ENCODE measurements at places on chromosomes 7 and 10. TPM values are rescaled to one million over a fixed set of nuclear protein-coding genes. Genes with fewer than 3 reads are reported as not detected.
A peak's percentile ranks its signal among the peaks of the same experiment; 100 is the strongest.

The GPNMB gene
- 109 TPM for total RNA-seq

The MMD2 gene
- total RNA-seq, result not detected

- DNase-seq, result no peak
Measured at GRCh38 chr7:150866932-150867564, 14.7 kb downstream of the AOC1 start.

- DNase-seq, result no peak
Measured at GRCh38 chr7:115229401-115230105, 307.7 kb downstream of the MDFIC start.

DNA sequence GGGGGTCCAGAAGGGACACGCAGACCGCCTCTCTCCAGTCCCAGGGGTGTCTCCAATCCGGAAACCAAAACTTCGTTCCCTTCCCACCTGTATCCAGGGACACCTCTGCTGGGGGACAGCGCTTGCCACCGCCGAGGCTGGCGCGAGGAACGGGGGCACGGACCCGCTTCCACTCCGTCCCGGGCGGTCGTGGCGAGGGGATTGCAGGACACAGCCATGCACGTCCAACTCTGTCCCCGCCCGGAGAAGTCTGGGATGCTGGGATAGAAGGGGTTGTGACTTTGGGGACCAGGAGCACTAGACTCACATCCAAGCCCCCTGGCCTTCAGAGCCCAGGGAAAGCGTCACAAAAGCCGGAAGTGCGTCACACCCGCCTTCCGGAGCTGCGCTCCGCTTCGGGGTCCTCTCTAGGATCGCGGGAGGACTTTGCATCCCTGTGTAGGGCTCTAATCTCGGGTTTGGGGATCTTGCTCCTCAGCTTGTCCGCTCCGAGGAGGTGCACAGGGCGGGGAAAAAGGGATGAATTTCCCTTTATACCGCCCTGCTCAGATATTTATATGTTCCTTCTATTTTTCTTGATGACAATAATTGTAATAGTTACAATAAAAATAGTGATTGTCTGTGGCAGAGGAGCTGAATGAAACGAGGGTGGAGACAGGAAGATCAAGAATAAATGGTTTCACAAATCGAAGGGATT lies at the start of gene FAM200A:
TSS of gene FAM200A (minus strand) at position 348 of the 697 bp plus-strand sequence. CDS start 3,707 bp downstream, outside the sequence.
- peak; percentile 94 for DNase-seq

- DNase-seq, result no peak
Measured at GRCh38 chr10:80917636-80918035, 379.9 kb downstream of the SH2D4B start.

DNA sequence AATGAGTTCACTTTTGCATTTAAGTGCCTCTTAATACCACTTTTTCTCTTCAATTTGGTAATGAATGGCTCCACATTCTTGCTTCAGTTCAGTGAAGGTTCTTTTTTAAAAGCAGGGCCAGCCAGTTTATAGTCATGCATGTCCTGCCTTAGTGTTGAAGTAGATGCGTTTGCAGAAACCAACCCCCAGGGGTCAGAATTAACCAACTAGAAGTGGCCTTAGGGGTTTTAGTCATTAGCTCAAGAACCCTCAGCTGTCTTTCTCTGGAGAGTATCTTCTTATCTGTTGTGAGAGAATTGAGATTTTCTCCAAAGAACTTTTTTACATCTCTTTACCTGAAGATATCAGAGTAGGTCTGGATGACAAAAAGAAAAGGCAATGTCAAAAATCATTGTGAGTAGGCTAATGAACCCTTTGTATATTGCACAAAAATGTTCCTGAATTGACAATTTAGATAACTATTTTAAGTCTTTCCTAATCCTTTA lies 82.2 kb downstream of the PIK3CG start:
- peak; percentile 40 for DNase-seq

DNA sequence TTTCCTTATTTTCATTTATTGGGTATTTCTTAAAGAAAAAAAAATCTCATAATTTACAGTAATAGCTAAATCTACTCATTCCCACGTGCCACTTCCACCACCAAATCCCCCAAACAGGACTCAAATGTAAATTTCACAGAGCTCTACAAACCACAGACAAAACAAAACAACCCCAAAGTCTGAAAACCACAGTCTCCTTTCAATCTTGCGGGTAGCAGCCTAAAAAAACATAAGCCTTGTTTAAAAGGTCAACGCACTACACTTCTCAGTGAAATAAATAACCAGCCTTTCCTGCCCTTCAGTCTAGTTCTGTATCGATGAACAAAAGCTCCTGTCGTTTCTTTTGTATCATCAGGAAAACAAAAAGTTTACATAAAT lies 121.8 kb upstream of the AFAP1L2 start:
- no peak for DNase-seq

Data from left cardiac atrium (tissue), 4 donors.